ENCODE measurements at places on chromosomes 11 and 22.

- DNase-seq = no peak
Measured at GRCh38 chr11:58188770-58189169, at the start of gene OR9Q2. OR9Q2 (plus strand) TSS chr11:58189070; CDS start chr11:58190491, 1,421 bp downstream.

DNA sequence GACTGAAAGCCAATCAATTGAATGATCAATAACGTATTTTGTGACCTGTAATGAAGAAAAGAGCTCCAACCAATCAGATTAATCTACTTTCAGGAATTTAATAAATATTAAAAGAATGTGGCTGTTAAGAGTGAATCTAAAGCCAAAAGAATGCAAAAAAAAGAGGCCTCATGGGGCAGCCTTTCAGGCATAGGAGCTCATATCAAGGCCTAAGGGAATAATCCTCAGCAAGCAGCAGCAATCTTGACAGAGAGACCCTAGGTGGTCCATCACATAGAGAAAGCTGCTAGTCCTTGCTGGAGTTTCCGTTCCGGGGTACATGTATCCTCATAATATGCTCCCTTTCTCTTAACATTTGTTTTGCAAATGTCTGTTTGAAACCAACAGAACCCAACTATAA, 313.1 kb upstream of the PITPNB start:
- no peak for DNase-seq

DNA sequence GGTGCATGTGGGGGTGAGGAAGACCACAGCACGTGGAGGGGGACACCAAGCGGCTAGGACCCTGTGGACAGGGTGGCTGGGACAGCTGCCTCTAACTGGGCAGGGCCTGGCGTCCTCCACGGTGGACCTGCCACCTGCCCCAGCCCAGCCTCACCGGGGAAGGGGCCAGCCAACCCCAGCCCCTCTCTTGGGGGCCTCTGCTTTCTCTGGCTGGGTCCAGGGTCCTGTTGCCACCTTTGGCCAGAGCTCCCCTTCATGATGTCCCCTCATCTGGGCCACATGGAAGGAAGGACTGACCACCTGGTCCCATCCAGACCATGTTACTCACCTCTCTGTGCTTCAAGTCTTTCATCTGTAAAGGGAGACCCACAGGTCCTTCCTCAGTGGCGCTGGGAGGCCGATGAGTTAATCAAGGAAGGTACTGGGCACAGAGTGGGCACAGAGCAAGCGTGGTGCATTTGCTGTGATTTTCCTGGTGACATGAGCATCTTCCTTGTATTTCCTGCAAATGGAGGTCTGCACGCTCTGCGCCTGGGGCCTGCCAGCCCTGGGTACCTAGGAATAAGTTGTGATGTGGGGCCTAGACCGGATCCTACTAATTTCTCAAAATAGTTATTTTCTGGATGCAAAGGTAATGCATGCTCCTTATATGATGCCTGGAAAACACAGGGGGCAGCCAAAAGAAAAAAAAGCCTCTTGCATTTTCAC, 538.4 kb downstream of the TBC1D22A start:
- DNase-seq = no peak

GRCh38 chr11:78221396-78222315, 32.9 kb downstream of the USP35 start:
- DNase-seq = no peak

- DNase-seq = peak; percentile 7
Measured at GRCh38 chr11:44243595-44244343, 66.2 kb downstream of the ALX4 start.

- DNase-seq = peak; percentile 67
Measured at GRCh38 chr22:19730655-19731360, 7.5 kb downstream of the GP1BB start.

DNA sequence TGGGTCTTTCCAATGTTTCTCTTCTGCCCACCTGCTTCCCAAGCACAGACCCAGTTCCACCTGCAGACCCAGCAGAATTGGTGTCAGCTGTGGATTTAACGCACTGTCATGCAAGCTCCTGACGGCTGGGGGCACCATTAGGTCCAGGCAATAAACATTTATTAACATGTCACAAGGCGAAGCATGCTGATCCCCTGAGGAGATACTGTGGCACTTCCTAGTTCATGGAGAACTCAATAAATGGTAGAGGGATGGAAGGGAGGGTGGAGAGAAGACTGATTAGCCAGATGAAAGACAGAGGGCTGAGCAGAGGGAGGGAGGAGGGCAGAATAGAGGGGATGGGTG, 68.3 kb upstream of the TSPAN18 start:
- peak; percentile 55 for DNase-seq

DNA sequence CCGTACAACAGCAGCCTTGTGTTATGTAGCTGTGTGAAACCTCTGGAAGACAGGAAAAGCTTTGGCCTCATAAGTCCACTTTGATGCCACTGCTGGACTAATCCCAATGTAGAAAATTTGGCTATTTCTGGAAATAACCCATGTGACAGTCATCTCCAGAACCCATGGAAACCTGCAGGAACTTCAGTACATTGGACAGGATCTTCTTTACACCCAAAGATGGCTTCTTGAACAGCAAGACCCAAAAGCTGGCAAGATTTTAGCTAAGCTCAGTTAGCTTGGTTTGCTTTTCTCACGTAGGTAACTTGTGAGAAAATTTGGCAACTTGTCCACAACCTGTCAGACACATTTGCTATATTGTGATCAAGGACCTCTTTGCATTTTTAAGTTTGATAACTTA, 74.8 kb upstream of the RCN1 start:
- no peak for DNase-seq

- no peak for DNase-seq
Measured at GRCh38 chr11:692824-693414, 2.1 kb downstream of the DEAF1 start.

GRCh38 chr11:74004759-74005615, 3.9 kb downstream of the UCP3 start:
- DNase-seq = no peak

GRCh38 chr11:76704171-76704948, 33.8 kb upstream of the LRRC32 start:
- DNase-seq = no peak
